Ovary (tissue), 10 donors: ENCODE measurements at places on chromosomes 7 and 10.

DNA sequence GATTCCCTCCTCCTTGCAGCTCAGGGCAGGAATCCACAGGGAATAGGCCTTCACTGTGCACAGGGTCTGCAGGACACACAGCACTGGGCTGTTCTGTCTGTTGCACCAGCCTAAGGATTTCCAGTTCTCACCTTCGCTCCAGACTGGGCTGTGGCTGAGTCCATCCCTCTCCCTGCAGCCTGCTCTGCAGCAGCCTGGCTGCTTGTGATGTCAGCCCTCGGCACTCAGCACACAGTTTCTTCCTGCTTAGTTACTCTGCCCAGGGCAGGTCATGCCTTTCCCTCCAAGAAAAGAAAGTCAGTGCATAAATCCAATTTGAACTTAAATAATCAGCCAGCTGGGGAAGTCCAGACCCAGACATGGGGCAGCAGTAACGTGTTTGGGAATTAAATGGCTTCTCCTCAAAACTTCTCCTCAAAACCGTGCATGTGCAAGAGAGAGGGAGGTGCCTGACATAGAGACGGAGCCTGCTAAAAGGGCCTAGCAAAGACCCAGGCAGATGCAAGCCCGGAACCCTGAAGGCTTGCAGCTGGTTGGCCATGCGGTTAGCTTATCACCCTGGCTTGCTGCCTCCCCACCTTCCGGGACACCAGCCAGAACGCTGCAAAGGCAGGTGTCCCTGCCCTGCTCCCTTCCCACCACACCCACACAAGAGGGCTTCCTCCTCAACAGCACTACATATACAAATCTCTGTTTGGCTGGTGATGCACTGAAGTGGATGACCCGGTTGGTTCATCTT, 10.9 kb upstream of the GDF2 start:
- no peak for DNase-seq

DNA sequence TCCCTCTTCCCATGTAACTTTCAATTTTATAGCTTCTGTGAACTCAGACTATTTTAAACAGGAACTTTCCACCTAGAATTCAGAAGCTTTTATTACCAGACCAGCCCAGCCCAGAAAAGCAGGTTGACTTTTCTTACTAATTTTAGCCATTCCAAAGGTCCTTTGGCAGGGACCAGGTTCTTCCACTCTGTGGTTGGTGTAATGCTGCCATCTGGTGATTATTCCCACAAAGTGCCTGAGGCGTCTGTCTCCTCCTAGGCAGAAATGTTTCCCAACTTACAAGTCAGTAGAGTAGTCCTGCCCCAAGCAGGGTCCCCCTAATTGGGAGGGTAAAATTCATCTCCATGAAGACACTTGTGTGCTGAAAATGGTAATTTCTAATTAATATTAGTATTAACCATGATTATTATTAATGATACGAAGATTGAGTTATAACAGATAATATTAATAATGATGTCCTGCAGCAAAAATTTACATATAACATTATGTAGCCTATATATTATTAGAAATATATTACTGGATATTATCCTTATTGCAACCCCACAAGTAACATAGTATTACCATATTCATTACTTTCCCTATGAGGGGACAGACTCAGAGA, 53.0 kb upstream of the PPP1R17 start:
- no peak for DNase-seq

- no peak for DNase-seq
Measured at GRCh38 chr10:23755556-23755955, 316.7 kb downstream of the OTUD1 start.

GRCh38 chr10:104589431-104589830, 51.7 kb upstream of the SORCS3 start:
- DNase-seq: no peak
